Testis (tissue), 5 donors: ENCODE measurements at places on chromosomes 12 and 14. TPM values are rescaled to one million over a fixed set of nuclear protein-coding genes. Genes with fewer than 3 reads are reported as not detected.
A peak's percentile ranks its signal among the peaks of the same experiment; 100 is the strongest.

DNA sequence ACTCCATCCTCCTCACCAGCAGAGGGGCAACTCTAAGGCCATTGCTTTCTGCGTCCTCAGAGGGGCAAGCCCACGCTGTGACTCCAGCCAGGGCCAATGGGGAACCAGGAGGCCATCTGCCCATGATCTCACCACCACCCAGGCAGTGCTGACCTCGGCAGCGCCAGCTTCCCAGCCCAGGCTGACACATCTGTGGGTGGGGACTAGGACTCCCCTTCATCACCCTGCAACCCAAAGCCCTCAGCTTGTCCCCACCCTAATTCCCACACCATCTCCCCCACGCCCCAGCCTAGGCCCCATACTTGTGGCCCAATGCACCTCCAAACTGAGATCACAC lies 58.6 kb downstream of the VWF start:
- no peaks in the 10 kb centered on the region for H3K4me1 ChIP-seq
- H3K27me3 ChIP-seq: no peaks in the 10 kb centered on the region
- no peak overlapping the region for H3K27ac ChIP-seq
- no peaks in the 10 kb centered on the region for H3K36me3 ChIP-seq
- H3K4me3 ChIP-seq: no peak overlapping the region

DNA sequence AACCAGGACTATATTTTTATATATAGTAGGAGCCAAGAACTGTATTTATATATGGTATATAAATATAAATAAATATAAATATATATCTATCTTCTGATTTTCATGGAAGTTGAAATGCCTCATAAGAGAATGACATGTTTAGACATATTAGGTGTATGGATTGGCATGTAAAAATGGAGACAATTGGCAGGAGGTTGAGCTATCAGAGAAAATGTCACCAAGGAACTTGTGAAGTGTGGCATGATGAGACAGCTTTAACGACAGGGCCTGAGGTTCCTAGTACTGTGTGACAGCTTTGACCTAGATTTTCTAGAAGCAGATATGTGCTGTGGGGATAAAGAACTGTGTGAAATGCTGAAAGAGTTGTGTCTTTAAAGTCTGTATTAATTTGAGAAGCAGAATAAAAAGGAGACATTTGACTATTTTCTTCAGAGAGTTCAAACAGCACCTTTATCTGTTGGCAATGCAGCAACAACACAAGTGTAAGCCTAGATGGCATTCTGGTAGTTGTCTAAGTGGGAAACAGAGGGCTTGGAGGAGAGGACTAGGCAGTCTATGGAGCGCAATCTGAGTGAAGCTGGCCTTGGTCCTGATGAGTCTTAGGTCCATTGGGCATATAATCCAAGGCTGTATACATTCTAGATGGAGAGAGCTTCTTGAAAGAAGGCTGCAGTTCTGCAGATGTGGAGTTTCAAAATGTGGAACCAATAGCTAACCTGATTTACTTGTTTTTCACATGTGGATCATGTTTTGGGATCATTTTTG lies 47.7 kb upstream of the MDGA2 start:
- H3K36me3 ChIP-seq: no peaks in the 10 kb centered on the region
- no peak overlapping the region for H3K27ac ChIP-seq
- H3K4me1 ChIP-seq: no peaks in the 10 kb centered on the region
- no peaks in the 10 kb centered on the region for H3K27me3 ChIP-seq
- no peak overlapping the region for H3K4me3 ChIP-seq
- DNase-seq: no peak

DNA sequence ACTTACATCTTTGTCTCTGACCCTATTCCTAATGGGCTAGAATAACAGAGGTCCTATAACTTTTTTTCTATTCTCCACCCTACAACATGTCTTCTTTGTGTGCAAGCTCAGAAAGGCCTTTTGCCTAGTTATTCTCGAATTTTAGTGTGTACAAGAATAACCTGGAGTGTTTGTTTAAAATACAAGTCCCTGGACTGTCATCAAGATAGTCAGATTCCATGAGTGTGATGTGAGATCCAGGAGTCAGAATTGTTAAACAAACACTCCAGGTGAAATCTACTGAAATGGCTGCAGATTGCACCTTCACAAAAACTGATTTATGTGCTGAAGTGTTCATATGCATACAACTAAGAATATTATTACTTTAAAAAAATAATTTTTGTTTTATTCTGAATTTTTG lies 114.4 kb upstream of the DIO2 start:
- H3K36me3 ChIP-seq: no peaks in the 10 kb centered on the region
- DNase-seq: no peak
- H3K4me1 ChIP-seq: no peaks in the 10 kb centered on the region
- no peak overlapping the region for H3K27ac ChIP-seq

DNA sequence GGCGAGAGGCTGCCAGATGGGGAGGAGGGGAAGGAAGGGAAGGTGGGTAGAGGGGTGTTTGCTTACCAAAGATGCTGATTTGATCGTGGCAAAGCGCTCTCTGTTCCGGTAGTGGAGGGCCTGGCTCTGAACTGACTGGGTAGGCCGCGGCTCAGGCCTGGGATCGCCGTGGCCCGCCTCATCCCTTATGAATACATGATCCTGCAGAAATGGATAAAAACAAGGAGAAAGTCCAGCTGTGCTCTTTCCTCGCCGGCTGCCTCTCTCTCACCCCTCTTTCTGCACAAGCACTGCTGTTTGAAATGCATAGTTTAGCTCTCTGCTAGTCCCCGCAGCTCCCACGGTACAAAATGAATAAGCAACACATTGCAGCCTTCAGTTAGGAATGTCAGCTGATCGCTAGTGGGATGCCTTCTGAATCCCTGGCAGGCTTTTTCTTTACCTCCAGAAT lies 53.8 kb downstream of the PEBP1 start:
- H3K27ac ChIP-seq: peak overlapping the region; percentile 89
- H3K36me3 ChIP-seq: no peaks in the 10 kb centered on the region
- DNase-seq: peak; percentile 54

- no peaks in the 10 kb centered on the region for H3K27me3 ChIP-seq
- no peaks in the 10 kb centered on the region for H3K36me3 ChIP-seq
- H3K4me3 ChIP-seq: no peak overlapping the region
- no peaks in the 10 kb centered on the region for H3K4me1 ChIP-seq
- no peak for DNase-seq
Measured at GRCh38 chr14:22521449-22522239, 67.4 kb downstream of the DAD1 start.

- H3K4me1 ChIP-seq: no peaks in the 10 kb centered on the region
- H3K4me3 ChIP-seq: no peak overlapping the region
- DNase-seq: no peak
- H3K36me3 ChIP-seq: no peaks in the 10 kb centered on the region
- no peaks in the 10 kb centered on the region for H3K27me3 ChIP-seq
Measured at GRCh38 chr14:66482873-66483272, 3.3 kb upstream of the CCDC196 start.

DNA sequence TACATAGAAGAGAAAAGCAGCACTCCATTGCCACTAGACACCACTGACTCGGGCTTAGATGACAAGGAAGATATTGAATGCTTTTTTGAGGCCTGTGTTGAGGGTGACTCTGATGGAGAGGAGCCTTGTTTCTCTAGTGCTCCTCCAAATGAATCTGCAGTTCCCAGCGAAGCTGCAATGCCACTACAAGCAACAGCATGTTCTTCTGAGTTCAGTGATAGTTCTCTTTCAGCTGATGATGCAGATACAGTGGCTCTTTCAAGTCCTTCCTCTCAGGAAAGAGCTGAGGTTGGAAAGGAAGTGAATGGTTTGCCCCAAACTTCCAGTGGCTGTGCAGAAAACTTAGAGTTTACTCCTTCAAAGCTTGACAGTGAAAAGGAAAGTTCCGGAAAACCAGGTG lies 114.5 kb upstream of the NPAS3 start:
- DNase-seq: no peak
- H3K27ac ChIP-seq: no peak overlapping the region
- peaks cover 4% of the 10 kb centered on the region for H3K4me1 ChIP-seq
- H3K36me3 ChIP-seq: no peaks in the 10 kb centered on the region
- no peak overlapping the region for H3K4me3 ChIP-seq

The OR4L1 gene
- not detected for total RNA-seq

The ASIC1 gene
- 1.9 TPM for total RNA-seq

The LPAR5 gene
- total RNA-seq: 1.5 TPM

The PZP gene
- 6.5 TPM for total RNA-seq

The AQP6 gene
- total RNA-seq: 1.7 TPM

The MYO1H gene
- total RNA-seq: 3.7 TPM
